ENCODE measurements at places on chromosomes 7 and 10.

DNA sequence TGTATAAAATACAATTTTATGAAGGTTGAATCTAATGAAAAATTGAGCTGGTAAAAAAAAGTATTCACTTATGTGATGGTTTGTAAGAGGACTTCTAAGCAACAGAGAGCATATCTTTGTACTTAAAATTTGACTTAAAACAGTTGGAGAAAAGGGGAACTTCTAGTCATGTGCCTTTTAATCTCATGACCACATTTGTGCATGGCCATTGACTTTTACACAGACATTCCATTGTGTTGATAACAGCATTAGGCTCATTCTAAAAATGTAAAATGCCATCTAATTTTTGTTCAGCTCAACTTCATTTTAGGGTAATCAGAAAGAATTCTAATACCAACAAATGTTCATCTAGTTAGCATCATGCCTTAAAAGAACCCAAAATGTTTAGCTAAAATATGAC lies 119.9 kb downstream of the HPSE2 start:
- DNase-seq, result no peak

GRCh38 chr10:131201741-131202515 lies 109.6 kb downstream of the TCERG1L start:
- DNase-seq, result no peak

DNA sequence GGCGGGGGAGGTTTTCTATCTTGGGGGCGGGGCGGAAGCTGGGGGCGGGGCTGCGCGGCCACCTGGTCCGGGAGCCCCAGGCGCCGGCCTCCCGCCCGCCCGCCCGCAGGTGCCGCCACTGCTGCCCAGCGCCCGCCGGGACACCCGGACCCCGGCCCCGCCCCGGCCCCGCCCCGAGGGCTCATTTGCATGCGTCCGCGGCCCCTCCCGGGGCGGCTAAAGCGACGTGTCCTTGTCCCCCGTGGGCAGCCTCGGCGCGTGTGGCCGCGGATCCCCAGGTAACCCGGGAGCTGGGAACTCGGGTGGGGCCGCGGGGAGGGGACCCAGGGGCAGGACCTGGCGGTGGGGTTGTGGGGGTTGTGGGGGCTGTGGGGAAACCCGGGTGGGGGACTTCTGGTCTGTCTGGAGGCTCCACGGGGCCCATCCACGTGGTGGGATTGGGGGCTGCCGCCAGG lies at the start of gene BHLHA15:
TSS of gene BHLHA15 (plus strand) at position 219 of the 455 bp plus-strand sequence. CDS start 871 bp downstream, outside the sequence.
- peak; percentile 35 for DNase-seq

DNA sequence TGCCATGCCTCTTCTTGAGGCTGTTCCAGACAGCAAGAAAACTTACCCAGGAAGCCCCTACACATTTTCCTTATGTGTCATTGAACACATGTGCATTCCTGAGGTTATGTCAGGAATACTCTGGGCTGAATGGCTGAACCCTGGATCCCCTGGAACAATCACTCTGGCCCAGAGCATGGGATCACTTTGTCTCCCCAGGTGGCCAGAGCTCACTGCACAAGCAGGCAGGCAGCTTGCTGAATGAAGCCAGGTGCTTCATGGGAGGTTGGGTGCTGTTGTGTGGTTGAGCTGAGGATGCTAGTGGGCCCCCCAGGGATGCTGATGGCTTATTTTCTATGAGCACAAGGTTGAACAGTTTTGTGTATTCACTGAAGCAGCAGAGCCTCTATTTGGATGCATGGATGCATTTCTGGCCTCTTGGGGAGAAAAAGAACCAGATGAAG lies 54.7 kb upstream of the NPTX2 start:
- no peak for DNase-seq

- peak; percentile 27 for DNase-seq
Observed at GRCh38 chr7:98250789-98251188, 1.2 kb downstream of the TECPR1 start.

DNA sequence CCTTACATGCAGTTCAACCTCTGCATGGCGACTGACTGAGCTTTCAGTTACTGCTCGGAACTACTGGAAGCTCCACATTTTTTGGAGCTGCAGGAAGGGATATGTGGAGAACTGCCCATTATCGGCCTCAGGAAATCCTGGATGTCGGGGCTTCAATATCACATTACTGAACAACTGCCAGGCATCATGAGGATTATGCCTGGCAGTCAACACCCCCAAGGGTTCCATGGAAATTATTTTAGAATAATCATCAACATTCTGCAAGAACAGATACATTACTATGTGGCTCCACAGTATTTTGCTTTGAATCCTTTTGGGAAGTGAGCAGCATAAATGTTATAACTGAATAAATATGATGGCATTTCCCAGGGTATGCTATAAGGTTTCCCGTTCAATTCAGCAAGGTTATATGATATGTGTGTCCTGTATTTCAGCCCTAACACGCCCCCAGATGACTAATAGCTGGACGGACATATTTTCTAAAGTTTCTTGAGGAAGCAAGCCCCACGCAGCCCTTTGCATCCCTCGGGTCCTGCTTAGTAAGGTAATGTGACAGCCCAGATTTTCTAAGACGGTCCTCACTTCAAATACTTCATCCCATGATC lies 53.0 kb upstream of the OPALIN start:
- DNase-seq, result no peak

GRCh38 chr7:69684369-69685292 lies 86.4 kb downstream of the AUTS2 start:
- DNase-seq, result no peak

- DNase-seq, result no peak
Observed at GRCh38 chr10:2700626-2701305, 366.6 kb upstream of the PFKP start.

DNA sequence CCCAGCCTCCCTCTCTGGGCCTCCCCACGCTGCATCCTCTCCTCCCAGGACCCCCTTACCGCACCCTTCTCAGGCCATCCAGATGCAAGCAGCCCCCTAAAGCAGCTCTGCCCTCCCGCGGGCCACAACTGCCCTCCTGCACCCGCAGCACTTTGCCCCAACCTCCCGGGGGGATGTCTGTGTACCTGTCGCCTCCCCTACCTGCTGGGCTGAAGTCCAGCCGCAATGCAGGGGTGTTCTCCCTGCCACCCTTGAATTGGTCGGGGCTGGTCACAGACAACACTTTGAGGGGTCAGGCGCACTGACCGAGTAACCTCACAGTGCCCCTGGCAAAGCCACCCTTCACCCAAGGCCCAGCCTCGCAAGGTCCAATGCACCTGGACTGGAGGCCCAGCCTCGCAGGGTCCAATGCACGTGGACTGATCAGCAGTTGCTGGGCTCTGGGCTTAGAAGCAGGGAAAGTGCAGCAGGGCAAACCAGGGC lies 8.3 kb upstream of the CALML5 start:
- no peak for DNase-seq

DNA sequence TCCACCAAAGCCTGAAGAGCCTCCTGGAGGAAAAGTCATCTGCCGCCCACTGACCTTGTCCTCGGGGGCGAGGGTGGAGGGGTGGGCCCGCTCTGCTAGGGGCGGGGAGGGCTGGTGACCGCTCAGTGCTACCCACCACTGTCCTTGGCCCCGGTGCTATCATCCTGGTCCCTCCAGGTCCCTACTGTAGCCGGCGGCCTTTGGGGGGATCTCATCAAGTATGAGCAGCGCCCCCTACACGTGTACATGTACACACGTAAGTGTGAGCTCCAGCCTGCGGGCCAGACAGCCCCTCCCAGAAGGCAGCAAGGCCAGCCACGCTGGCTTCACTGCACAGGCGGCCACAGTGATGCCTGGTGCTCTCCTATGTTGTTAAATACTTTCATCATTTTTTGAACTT lies 19.6 kb downstream of the TTYH3 start:
- no peak for DNase-seq

DNA sequence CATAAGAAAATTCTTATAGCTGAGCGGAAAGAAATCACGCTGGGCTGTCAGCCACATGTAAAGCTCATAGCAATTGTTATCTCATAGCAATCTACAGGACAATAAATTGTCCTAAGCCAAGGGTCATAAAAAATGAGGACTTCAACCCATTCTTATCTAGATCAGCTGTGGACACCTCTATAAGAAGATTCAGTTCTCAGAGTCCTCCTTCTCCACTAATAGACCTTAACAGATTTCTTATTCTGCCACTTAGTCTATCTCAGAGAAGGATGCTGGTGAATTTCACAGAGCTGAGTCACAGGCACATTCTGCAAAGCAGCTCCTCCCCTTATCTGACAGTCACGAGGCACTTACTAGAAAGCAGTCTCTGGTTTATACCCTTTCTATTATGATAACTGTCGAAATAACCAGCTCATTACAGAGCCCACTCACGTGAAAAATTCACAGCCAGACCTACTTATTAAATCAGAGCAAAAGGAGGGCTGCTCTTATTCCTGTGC lies 185.3 kb upstream of the PCLO start:
- no peak for DNase-seq

- no peak for DNase-seq
Observed at GRCh38 chr10:71825217-71825616, 25.8 kb downstream of the PSAP start.

- DNase-seq, result no peak
Observed at GRCh38 chr7:77269360-77270093, 69.9 kb upstream of the FGL2 start.

GRCh38 chr7:31893365-31893764 lies 176.8 kb downstream of the PDE1C start:
- no peak for DNase-seq

GRCh38 chr7:14973712-14974428 lies 71.3 kb upstream of the DGKB start:
- no peak for DNase-seq

- DNase-seq, result no peak
Observed at GRCh38 chr7:50826371-50827172, 43.9 kb upstream of the GRB10 start.

- DNase-seq, result no peak
Observed at GRCh38 chr7:22665923-22666322, 61.1 kb upstream of the IL6 start.

- DNase-seq, result no peak
Observed at GRCh38 chr10:109947111-109947920, 24.0 kb upstream of the XPNPEP1 start.

DNA sequence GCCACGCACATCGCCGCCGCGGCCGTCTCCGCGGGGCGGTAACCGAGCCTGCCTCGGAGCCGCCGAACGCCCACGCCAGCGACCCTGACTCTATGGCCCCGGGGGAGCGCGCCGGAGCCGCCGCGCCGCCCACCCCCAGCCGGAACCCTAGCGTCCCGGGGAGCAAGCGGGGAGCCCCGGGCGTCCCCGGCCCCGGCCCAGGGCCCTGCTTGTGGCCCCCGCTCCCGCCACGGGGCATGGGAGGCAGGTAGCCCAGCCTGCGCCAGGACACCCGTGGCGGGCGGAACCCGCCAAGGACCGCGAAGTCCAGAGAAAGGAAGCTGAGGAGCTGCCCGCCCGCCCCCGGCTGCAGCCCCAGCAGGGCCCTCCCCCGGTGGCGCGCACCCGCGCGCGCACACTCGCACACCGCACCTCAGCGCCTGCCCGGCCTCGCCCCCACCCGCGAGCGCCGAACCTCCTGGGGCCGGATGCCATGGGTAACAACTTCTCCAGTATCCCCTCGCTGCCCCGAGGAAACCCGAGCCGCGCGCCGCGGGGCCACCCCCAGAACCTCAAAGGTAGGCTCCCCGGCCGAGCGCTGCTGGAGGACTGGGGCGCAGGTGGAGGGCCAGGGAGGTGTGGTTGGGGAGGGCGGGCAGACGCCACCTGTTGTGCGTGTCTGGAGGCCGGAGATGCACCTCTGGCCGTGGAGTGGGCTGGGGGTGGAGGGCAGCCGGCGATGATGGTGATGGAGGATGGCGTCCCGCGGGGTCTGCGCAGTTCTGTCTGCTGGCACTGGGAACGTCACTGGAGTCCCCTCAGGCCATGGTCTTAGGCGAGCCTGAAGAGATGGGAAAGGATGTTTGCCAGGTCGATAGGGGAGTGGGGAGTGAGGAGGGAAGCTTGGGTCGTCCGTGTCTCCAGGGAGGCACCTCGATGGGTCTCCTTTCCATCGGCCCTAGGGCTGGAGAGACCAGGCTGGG lies 692 bp downstream of the NEURL1 start:
- peak; percentile 21 for DNase-seq

- no peak for DNase-seq
Observed at GRCh38 chr7:130139193-130139960, 65.8 kb downstream of the TMEM209 start.

DNA sequence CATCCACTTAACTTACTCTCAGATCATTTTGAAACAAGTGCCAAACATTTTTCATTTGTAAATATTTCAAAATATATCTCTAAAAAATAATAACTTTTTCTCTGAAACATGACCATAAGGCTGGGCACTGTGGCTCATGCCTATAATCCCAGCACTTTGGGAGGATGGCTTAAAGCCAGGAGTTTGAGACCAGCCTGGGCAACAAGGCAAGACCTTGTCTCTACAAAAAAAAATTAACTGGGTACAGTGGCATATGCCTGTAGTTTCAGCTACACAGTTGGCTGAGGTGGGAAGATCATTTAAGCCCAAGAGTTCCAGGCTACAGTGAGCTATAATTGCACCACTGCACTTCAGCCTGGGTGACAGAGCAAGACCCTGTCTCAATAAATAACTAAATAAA lies 36.4 kb downstream of the USP54 start:
- no peak for DNase-seq

DNA sequence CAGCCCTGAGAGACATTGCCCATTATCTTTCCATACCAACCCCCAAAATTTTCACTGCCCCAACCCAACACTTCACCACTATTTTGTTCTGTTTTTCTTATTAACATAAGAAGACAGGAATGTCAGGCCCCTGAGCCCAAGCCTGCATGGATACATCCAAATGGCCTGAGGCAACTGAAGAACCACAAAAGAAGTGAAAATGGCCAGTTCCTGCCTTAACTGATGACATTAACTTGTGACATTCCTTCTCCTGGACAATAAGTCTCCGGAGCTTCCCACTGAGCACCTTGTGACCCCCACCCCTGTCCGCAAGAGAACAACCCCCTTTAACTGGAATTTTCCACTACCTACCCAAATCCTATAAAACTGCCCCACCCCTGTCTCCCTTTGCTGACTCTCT lies 1076.4 kb upstream of the GHITM start:
- DNase-seq, result no peak

GRCh38 chr7:114298011-114298410 lies 116.6 kb upstream of the FOXP2 start:
- no peak for DNase-seq

GRCh38 chr10:128373071-128373749 lies 247.0 kb upstream of the MKI67 start:
- no peak for DNase-seq

DNA sequence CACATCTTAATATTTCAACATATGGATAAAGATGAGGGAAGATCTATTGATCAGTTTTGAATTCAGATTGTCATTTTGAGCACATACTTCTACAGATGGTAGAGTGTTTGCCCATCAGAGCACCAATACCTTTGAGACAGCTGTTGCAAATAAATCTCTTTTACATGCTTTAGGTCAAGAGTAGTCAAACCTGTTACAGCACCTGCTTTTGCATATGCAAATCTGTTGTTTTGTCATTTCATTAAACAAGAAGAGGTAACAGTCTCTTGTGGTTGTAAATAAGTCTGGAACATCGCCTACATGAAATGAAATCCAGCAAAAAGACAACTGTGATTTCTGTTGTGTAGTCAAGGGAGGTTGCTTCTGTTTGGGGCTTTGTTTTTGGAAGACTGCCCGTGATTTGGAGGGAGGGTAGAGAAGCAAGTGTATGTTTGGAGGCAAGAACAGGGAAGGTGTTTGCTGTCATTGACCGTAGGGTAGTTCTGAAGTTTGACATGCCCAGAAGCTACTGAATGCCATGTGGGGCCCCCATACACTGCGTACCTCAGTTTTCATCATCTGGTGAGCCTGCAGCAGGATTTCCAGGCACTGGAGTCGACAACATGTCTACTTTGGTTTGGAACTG lies 233.6 kb upstream of the PPP1R3A start:
- DNase-seq, result no peak

GRCh38 chr7:99013266-99014112 lies 130.4 kb downstream of the SMURF1 start:
- no peak for DNase-seq

Measured in activated naive CD4-positive, alpha-beta T cell treated with anti-CD3 and anti-CD28 coated beads, Interleukin-2, amount 50 U/mL, for 16 hours (primary cell).